ENCODE measurements at places on chromosomes 16 and 17.

- DNase-seq: no peak
These were observed 35.5 kb downstream of the PIPOX start for GRCh38 chr17:29078183-29079045.

GRCh38 chr17:76753061-76753961, 15.4 kb downstream of the MFSD11 start:
- DNase-seq: peak; percentile 66

DNA sequence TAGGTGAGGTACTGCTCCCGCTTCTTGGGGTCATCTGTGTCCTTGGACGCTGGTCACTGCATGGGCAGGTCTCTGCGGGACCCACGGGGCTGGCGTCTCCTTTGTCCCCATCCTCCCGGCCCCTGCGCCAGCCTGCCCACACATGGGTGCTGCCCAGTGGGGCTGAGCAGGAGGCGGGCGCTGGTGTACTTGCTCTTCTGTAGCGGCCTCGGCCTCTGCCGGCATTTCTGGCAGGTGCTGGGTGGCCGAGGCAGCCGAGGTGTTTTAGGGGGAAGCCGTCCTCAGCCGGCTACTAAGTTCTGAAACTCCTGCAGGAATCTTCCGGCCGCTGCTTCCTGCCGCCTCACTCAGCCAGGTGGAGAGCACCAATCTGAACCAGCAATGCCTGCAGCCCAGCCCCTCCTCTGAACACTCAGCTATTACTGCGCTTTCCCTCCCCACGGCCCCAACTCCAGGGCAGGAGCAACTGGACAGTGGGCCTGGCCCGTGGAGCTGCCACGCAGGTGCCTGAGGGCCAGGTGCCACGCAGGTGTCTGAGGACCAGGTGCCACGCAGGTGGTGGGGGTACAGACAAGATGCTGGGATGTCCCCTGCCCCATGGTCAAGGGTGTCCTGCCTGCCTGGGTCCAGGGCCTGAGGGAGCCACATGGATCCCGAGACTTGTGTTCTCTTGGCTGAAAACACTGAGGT, 10.0 kb downstream of the DECR2 start:
- no peak for DNase-seq

DNA sequence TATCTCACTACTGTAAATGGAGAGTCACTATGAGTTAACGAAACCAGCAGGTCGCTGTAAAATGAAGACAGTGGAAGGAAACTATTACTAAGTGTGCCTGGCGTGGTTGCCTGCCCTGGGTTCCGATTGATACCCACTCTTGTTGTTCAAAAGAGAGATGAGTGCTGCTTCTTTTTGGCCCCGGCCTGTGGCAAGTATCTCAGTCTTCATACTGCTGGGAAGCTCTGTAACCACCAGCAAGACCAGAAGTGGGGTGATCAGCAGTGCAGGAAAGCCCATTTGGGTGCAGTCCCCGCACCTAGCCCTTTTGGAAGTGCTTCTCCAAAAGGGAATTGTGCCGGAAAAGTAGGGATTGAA, 104.5 kb downstream of the SNX29 start:
- peak; percentile 70 for DNase-seq

DNA sequence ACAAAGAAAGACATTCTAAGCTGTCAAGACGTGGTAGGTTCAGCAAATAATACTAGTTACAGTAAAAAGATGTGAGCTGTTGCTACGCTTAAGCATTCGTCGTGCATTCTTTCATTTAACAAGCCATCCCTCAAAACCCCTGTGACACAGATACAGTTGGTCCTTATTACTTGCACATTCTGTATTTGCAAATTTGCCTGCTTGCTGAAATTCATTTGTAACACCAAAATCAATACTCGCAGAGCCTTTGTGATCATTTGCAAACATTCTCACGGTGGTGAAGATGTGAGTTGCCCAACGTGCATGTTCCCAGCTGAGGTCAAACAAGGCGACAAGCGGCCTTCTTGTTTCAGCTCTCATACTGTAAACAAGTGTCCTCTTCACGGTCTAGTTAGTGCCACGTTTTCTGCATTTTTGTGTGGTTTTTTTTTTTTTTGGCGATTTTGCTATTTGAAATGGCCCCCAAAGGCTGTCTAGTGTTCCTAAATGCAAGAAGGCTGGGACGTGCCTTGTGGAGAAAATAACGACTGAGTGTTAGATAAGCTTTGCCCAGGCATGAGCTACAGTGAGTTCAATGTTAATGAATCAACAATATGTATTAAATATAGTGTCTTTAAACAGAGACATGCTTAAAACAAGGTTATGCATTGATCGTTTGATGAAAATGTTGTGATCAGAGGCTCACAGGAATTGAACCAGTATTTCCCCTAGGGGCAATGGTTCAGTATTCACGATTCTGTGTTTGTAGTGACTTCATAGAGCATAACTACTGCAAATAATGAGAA, 84.1 kb downstream of the RAB11FIP4 start:
- no peak for DNase-seq

GRCh38 chr16:55542459-55543082, 23.9 kb upstream of the CAPNS2 start:
- no peak for DNase-seq

DNA sequence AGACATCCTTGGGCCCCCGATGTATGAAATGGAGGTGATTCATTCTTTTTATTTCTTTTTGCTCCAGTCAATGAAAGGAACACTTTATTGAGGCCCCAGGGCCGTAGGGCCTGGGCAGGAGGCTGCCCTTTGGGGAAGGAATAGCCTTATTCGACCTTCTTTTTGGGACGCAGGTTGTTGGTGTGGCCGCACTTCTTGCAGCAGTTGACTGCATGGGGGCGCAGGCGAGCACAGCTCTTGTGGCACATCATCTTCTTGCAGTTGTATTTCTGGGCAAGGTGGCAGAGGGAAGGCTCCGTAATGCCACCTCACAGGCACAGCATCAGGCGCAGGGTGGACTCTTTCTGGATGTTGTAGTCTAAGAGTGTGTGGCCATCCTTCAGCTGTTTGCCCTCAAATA, 50.9 kb downstream of the SIAH1 start:
- DNase-seq: no peak

DNA sequence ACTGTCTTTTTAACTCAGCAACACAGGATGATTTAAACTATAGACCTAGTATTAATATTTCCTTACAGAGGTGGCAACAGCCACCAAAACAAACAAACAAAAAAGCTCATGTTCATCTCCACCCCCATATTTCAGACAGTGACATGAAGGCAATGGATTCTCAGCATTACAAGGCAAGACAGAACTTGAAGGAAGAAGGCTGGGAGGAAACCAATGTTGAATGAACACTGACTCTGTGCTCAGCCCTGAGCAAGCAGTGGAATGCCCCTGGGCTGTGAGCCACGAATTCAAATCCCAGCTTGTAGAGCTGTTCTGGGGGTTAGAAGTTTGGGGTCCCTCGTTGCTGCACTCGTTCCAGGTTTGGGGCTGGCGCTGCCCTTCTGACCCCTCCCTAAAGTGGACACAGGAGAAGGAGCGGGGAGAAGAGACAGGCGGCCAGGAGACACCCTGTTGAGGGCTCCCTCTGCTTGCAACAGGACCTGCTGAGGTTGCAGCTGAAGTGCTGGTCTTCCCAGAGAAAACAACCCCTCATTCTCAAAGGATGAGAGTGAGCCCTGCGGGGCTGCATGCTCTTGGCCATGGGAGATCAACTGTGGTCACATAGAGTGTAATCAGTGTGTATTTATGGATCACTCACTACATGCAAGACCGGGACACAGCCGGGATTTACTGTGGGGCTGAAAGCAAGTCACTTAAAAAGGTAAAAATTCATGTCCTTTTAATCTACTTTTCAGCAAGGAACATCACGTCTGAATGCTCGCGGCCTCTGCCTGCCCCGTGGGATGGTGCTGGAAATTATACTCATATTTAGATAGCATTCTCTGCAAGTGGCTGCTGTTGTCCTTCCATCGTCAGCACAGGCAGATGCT, 34.3 kb downstream of the MYH3 start:
- no peak for DNase-seq

DNA sequence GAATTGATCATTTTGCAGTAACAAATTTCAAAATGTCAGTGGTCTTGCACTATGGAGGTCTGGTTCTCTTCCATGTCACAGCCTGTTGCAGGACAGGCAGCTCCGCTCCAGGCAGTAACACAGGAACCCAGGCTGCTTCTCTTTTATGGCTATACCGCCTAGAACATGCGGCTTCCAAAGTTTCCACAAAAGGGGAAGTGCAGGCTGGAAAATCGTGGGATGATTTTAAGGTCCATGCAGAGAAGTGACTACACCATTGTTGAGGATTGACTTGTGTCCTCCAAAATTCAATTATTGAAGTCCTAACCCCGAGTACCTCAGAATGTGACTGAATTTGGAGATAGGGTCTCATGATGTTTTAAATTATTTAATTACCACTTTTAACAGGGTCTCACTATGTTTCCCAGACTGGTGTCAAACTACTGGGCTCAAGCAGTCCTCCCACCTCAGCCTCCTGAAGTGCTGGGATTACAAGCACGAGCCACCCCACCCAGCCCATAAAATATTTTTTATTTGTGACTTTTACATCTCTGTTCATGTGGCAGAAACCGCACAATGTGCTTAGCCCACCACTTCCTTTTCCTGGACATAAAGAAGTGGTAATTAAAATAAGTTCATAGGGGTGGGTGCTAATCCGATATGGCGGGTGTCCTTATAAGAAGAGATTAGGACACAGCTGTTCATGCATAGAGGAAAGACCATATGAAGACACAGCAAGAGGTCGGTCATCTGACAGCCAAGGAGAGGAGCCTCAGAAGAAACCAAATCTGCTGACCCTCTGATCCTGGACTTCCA, 279.2 kb upstream of the RPL38 start:
- no peak for DNase-seq

GRCh38 chr17:47776330-47777197, 43.5 kb downstream of the TBX21 start:
- DNase-seq: no peak

DNA sequence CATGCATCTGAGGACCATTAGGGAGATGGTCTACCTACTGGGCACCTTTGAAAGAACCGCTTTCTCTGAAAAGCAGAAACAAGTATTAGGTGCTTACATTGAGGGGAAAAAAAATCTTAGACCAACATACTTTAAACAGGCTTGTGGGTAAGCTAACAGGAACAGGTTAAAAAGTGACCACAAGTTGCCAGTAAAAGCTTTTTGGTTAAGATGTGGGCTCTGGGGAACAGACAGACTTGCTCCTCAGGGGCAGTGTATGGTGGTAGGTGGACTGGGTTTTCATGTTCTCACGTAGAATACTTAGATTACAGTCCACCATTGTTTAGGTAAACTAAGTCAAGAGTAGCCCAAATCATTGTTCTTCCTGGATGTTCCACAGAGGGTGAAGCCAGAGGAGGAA, 41.2 kb downstream of the REXO5 start:
- no peak for DNase-seq

DNA sequence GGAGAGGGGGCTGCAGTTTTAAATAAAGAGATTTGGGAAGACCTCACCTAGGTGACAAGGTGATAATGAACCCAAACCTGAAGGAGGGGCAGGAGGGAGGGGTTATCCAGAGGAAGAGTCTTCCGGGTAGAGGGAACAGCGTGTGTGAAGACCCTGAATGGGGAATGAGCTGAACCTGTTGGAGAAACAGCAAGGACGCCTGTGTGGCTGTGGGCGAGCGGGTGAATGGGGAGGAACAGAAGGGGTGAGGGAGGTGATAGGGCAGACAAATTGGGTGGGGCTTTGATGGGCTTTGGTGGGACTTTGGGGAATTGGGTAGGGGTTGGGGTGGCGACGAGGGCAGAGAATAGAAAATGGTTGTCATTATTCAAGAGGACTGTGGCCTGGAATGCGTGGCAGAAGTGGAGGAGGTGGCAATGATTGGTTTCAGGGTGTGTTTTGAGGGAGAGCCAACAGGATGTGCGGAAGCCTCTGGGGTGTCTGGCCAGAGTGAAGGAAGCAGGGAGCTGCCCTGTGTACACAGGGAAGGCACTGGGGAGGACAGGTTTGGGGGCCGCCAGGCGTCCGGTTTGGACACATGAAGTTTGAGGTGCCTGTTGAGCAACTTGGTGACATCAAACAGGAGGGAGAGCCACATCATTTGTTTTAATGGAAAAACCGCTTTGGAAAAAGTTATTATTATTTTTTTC, 48.7 kb downstream of the NKD1 start:
- no peak for DNase-seq

GRCh38 chr17:78140169-78141051, 5.8 kb upstream of the C17orf99 start:
- DNase-seq: peak; percentile 98

DNA sequence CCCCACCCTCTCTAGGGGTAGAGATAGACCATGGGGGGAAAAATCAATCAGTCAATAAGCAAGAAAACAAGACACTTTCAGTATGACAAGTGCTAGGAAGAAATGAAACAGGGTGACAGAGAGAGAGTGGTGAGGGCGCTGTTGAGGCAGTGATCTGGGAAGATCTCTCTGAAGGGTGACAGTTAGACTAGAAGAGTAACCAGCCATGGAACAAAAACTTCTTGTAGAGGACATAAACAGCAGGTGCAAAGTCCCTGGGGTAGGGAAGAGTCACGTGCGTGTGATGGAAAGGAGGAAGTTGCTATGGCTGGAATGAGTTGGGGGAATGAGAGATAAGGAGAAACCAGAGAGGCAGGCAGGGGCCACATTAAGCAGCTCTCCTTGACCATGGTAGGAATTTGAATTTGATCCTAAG, 16.8 kb upstream of the EMP2 start:
- DNase-seq: no peak

GRCh38 chr17:14135906-14136590, 66.7 kb downstream of the COX10 start:
- DNase-seq: no peak

All from activated CD8-positive, alpha-beta memory T cell treated with anti-CD3 and anti-CD28 coated beads for 24 hours (primary cell).